Renal cortex interstitium (tissue), 15 donors: ENCODE measurements at places on chromosomes 3 and 15.

- DNase-seq: no peak
These were observed 298.0 kb upstream of the PROK2 start for GRCh38 chr3:72082776-72083462.

GRCh38 chr3:127817406-127817841, 4.9 kb downstream of the MGLL start:
- DNase-seq: no peak

DNA sequence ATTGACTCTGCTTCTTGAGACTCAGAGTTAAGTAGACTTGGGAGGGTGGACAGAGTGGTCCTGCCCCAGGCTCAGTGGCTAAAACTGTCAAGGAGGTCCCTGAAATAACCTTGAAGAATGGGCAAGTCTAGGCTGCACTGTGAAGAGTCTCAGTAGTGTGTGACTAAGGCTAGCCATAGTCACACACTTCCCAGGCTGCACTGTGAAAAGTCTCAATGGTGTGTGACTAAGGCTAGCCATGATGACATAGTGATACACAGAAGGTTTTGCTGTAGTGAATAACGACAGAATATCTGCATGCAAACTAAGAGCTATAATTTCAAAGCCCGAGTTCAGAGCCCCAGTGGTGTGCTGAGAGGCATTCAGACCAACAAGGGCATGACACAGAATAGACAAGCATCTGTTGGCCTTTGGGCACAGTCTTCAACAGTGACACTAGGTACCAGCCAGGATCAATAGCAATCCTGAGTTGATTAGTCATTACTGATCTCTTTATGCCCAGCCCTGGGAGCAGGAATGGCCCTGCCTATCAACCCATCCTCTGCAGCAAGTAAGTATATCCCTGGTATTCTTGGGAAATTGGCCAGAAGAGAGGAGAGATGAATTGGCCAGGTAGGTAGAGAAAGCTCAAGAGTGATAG, 72.4 kb upstream of the BBX start:
- no peak for DNase-seq

- DNase-seq: no peak
These were observed 278.7 kb downstream of the ERC2 start for GRCh38 chr3:56189536-56189935.

DNA sequence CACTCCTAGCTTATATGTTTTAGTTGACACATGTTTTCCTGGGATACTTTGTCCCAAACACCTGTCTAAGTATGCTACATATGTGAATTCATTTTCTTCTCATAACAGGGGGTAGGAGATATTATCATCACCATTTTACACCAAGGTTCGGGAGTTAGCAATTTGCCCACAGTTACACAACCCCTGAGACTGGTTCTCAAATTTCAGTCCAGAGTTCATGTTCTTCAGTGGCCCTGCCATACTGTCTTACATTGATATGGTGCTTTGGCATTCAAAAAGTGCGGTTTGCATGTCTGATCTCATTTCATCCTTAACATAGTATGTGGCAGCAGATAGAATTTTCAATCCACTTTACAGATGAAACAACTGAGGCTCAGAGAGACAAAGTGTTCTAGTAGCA, 38.4 kb downstream of the ROBO2 start:
- DNase-seq: no peak

DNA sequence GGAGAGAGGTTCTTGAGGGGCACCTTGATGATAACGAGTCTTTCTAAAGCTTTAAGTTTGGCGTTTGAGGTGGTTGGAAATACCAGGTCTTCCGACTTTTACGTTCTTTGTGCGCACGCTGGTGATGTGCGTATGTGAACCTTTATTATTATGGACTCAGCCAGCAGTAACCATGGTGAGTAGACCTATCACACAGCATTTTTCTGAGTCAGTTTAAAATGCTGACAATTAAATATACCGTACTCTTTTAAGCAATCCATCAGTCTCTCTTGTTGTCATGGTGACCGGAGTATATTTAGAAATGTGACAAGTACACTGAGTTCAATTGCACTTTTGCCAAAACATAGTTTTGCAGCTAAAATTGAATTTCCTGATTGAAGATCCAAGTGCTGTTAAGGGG, 172.2 kb downstream of the LPP start:
- no peak for DNase-seq
